ENCODE measurements at places on chromosomes 7 and 10. TPM values are rescaled to one million over a fixed set of nuclear protein-coding genes. Genes with fewer than 3 reads are reported as not detected.

TNPO3 gene
- 18.7 TPM for total RNA-seq

GRCh38 chr10:28906415-28906814, 229.1 kb downstream of the BAMBI start:
- H3K36me3 ChIP-seq, result no peaks in the 10 kb centered on the region
- H3K4me1 ChIP-seq, result no peaks in the 10 kb centered on the region
- no peak overlapping the region for H3K4me3 ChIP-seq
- H3K27ac ChIP-seq, result no peak overlapping the region

CCM2 gene
- 48.8 TPM for total RNA-seq

CLCN1 gene
- total RNA-seq, result not detected

DNA sequence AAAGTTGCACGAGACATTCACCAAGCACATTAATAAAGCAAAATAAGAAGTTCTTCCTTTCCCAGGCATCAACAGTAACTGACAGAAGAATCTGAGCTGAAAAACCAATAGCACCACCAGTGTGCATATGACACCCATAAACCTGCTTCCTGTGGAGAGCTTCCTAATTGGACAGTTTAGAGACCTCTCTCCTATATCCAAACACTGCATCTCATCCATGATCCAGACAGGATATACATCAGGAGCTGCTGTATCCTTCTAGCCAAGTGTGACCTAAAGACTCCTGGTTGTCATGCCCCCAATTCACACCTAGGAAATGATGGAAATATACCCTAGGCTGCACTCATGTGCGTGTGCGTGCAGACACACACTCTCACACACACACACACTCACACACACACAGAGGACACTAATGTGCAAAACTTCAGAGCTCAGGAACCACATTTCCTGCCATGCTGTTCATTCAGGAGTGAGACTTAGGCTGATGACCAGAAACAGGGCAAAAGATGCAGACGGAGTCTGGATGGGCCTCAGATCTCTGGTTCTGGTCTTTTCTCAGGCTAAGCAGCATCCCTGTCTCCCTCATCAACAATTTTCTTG, 58.0 kb downstream of the MAP3K8 start:
- no peaks in the 10 kb centered on the region for H3K36me3 ChIP-seq
- H3K27ac ChIP-seq, result no peak overlapping the region
- peaks cover 35% of the 10 kb centered on the region for H3K4me1 ChIP-seq
- no peaks in the 10 kb centered on the region for H3K27me3 ChIP-seq
- no peak for DNase-seq

- no peak for DNase-seq
- no peak overlapping the region for H3K4me3 ChIP-seq
- H3K27me3 ChIP-seq, result no peaks in the 10 kb centered on the region
- H3K4me1 ChIP-seq, result peaks cover 4% of the 10 kb centered on the region
- no peaks in the 10 kb centered on the region for H3K36me3 ChIP-seq
- no peak overlapping the region for H3K27ac ChIP-seq
Measured at GRCh38 chr10:45386657-45387056, 12.6 kb downstream of the ALOX5 start.

CPXM2 gene
- total RNA-seq, result not detected

- no peaks in the 10 kb centered on the region for H3K36me3 ChIP-seq
- DNase-seq, result no peak
- no peak overlapping the region for H3K4me3 ChIP-seq
- peaks cover 57% of the 10 kb centered on the region for H3K4me1 ChIP-seq
Measured at GRCh38 chr10:117165538-117166417, 27.7 kb upstream of the VAX1 start.

PPIF gene
- 42.7 TPM for total RNA-seq

DNA sequence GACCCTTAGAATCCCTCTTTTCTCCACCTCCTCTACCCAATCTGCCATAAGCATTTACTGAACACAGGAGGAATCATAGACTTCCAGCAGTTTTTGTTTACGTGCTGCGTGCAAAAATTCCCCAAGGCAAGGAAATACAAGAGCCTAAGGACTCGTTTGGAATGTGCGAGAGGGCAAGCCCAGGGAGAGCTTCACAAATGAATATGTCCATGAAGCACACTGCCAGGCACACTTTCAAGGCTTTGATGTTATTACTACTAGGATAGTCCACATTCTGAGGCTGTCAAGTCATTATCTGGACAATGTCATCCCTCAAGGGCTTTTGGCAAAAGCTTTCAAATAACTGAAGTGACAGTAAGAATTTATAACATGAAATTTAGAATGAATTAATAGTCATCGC, 214.7 kb upstream of the TBX20 start:
- no peak for DNase-seq
- H3K27ac ChIP-seq, result no peak overlapping the region
- H3K4me3 ChIP-seq, result no peak overlapping the region
- no peaks in the 10 kb centered on the region for H3K4me1 ChIP-seq
- peaks cover 10% of the 10 kb centered on the region for H3K27me3 ChIP-seq
- no peaks in the 10 kb centered on the region for H3K36me3 ChIP-seq

DNA sequence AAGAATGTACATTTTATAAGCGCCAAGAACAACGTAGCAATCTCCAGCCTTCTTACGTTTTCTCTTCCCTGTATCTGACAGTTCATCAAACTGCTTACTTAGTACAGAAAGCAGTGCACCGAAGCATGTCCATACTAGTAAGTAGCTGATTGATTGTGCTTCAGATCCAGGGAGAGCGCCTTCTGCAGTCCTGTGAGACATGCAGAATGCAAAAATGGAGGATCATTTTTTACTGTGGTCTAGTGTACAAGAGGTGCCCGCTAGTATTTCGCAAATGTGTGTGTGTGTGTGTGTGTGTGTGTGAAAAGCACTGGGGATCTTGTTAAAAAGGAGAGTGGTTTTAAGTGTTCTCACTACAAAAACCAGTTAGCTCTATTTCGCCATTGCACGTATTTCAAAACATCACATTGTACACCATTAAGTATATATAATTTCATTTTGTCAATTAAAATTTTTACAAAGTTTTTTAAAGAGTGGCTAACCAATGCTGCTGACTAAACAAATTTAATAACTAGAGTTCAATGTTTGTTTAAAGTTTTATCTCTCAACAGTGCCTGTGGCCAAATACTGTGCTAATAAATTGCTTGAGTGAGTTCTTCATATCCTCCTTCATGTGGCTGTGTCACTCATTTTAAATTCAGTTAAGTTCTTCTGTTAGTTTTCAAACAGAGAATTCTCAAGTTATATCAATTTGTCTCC, 99.6 kb downstream of the ZMYND11 start:
- no peak for DNase-seq
- H3K27me3 ChIP-seq, result no peaks in the 10 kb centered on the region
- no peak overlapping the region for H3K4me3 ChIP-seq
- H3K27ac ChIP-seq, result no peak overlapping the region
- H3K36me3 ChIP-seq, result peaks cover 20% of the 10 kb centered on the region

GRCh38 chr7:150430465-150431085, 19.9 kb upstream of the GIMAP8 start:
- no peak overlapping the region for H3K27ac ChIP-seq
- H3K4me3 ChIP-seq, result no peak overlapping the region
- H3K4me1 ChIP-seq, result peaks cover 13% of the 10 kb centered on the region
- H3K27me3 ChIP-seq, result no peaks in the 10 kb centered on the region
- no peak for DNase-seq

DNA sequence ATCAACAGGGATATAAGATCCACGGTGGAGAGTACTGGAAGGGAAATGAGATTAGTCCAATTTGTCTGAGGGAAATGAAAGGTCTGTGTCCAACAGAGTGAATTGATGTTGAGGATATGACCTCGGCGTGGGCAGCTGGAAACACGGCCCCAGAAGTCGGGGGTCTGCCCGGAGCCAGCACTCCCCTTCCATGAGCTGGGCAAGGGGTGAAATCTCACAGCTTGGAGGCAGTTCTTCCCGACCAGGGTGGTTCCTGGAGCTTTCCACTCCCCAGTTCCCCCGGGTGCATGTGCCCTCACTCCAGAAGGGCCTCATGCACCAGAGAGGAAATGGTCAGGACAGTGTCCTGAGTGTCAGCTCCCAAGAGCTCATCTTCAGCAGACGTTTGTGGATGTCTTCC, 264.7 kb upstream of the PPP2R2D start:
- DNase-seq, result no peak
- peaks cover 4% of the 10 kb centered on the region for H3K27me3 ChIP-seq
- H3K4me3 ChIP-seq, result no peak overlapping the region

DNA sequence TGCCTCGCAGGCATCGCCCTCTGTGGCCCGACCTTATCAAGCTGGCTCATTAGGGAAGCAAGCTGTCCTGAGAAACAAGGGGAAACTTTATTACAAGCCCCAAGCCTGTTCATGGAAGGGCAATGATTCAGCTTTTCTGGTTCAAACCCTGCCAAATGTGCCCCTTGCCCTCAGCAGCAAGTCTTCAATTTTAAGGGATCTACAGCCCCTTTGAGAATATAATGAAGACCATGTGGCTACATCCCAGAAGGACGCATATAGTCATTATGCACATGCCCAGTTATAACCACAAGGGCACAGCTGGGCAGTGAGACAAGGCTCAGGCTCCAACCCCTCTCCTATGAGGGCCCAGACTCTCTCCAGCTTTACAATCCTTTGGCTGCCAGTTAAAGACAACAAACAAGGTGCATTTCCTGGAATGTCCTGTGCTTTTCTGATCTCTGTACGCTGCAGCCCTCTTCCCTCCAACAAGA, 56.7 kb downstream of the DDC start:
- no peaks in the 10 kb centered on the region for H3K36me3 ChIP-seq
- H3K4me3 ChIP-seq, result no peak overlapping the region
- H3K4me1 ChIP-seq, result no peaks in the 10 kb centered on the region
- no peaks in the 10 kb centered on the region for H3K27me3 ChIP-seq
- DNase-seq, result no peak
- no peak overlapping the region for H3K27ac ChIP-seq

GRCh38 chr10:129120441-129120840, 346.6 kb upstream of the MGMT start:
- H3K4me1 ChIP-seq, result peaks cover 4% of the 10 kb centered on the region
- H3K27me3 ChIP-seq, result no peaks in the 10 kb centered on the region
- no peak overlapping the region for H3K4me3 ChIP-seq
- no peaks in the 10 kb centered on the region for H3K36me3 ChIP-seq
- DNase-seq, result no peak

SLC29A3 gene
- total RNA-seq, result 2.3 TPM

GPR85 gene
- total RNA-seq, result not detected

CYP3A7 gene
- total RNA-seq, result not detected
